Ascending aorta (tissue), 2 donors: ENCODE measurements at places on chromosomes 6 and 20. TPM values are rescaled to one million over a fixed set of nuclear protein-coding genes. Genes with fewer than 3 reads are reported as not detected.

The EDN3 gene
- not detected for total RNA-seq

GRCh38 chr20:438571-439469 lies 23.5 kb downstream of the TBC1D20 start:
- no peak for DNase-seq

DNA sequence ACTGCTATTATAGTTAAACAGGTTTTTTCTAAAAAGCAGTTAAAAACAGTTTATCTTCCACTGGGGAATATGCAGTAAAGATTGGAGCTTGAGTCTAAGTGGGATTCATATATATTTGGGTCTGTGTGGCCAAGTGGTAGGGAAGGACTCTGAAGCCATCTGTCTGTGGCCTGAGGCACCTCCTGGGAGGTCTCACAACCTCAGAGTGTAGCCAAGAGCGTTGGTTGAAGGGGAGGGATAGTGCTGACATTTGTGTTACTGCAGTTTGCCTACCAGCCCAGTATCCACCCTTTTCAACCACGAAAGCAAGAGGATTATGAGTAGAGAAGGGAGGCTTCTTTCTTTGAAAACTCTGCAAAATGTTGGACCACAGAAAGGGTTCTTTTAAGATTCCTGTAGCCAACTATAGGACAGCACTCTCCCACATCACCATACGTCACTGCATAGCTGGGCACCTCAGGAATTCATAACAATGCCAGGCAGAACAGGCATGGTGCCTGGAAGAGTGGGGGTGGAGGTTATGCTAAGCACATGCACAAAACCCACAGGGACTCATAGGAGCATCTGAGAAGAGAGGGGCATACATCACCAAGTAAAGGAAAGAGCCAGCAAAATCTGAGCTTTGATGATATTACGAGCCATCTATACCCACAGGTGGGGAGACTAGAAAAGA lies 90.5 kb upstream of the HEY2 start:
- no peak for DNase-seq

The UBD gene
- not detected for total RNA-seq

The LY6G6D gene
- total RNA-seq = not detected

- DNase-seq = no peak
Measured at GRCh38 chr20:11331096-11331495, 586.6 kb upstream of the BTBD3 start.

The OGFRL1 gene
- total RNA-seq = 14.6 TPM

The CCDC28A gene
- 0.32 TPM for total RNA-seq

- no peak for DNase-seq
Measured at GRCh38 chr6:3747100-3747737, 4.3 kb downstream of the PXDC1 start.

The HTR1E gene
- not detected for total RNA-seq

The IRF4 gene
- 1.3 TPM for total RNA-seq

DNA sequence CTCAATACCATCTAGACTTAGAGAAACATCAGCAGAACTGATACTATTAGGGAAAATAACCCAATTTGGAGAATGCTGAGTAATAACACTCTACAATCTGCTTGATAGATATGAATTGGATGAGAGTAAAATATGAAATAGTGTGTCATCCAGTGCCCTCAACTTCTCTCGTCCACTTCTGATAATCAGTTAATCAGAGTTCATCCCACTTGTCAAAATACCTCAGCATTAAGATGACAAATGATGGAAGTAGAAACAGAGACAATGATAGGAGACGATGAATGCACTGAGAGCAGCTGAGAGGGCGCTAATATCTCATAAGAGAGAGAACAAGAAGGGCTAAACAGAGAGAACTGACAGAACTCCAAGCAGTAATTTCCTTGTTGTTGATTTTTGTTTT lies 699.6 kb downstream of the EPHA7 start:
- DNase-seq = no peak

GRCh38 chr6:118589186-118589585 lies 41.1 kb downstream of the PLN start:
- DNase-seq = no peak

GRCh38 chr6:4085332-4085700 lies 6.4 kb upstream of the FAM217A start:
- DNase-seq = no peak

- DNase-seq = no peak
Measured at GRCh38 chr6:170279977-170280688, 10.7 kb downstream of the DLL1 start.

The TCP11 gene
- total RNA-seq = 0.43 TPM

The AKAP12 gene
- total RNA-seq = 53.9 TPM

DNA sequence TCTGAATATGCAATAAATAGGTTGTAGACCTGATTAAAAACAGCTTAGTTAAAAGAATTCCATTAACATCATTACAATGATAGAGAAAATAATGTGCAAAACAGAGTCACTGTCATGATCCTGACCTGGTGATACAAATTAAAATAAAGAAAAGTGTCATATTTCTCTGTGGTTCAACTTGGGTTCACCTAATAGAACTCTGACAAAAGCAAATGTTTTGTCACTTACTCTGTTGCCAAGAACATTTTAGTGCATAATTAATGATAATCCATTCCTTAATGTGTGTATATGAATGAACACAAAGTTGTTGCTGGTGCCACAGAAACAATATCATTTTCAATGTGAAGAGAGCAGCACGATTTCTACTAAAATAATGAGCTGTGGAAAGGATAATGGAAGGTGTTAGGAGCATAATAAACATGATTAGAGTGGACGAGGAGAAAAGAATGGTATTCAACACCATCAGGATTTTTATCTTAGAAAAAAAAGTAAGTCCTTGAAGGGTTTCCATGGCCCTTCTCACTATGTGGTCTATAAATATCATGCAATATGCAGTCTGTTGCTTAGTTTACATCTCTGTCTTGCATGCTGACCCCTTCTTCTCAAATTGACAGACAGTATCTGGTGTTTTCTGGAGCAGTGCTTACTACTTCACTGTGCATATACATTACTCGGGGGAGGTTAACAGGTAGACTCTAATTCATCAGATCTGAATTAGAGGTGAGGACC lies 656.6 kb upstream of the MMS22L start:
- DNase-seq = no peak

DNA sequence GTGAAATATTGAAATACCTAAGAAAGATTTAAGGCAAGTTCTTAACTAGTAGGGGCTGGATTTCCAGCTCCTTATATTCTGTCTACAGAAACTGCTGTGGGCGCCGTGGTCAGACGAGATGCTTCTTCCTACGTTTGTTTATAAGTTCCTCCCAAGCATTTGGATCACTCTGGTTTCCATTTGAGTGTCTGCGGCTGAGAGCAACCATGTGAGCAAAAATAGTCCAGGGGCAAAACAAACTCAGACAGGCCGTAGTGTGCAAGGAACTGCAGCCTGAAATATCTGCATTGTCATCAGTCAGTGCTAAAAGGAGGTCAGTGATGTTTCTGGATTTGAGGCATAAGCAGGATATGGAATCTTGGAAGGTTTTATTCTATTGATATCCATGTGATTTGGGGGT lies 485.9 kb upstream of the JAG1 start:
- DNase-seq = no peak

DNA sequence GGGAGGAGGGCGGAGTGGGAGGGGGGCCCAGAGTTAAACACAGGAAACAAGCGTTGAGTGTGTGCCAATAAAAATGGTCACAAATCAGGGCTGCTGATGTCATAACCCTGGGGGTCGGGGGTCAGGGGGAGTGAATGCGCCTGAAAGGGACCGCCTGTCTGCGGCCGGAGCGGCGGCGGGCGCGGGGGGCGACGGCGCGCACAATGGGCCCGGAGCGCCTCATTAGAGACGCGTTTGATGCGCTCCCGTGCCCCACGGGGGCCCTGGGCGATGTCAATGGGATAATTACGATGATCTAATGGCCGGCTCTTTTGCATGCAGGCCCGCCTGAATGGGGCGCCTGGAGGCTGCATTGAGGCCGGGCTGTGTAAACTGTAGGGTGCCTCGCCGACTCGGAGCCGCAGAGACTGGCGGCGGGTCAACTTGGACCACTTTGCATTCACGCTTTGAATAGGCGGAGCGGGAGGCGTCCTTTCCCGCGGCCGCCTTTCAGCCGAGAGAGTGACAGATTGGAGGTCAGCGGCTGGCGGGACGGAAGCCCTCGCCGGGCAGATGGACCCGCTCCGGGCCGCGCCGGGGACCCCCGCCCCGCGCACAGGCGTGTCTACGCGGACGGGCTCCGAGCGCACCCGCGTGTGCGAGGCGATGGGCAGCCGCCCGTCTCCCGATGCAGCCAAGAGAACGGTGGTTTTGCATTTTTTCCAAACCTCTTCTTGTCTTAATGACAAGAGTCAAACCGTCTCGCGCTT lies 296.1 kb downstream of the TFAP2C start:
- DNase-seq = no peak

DNA sequence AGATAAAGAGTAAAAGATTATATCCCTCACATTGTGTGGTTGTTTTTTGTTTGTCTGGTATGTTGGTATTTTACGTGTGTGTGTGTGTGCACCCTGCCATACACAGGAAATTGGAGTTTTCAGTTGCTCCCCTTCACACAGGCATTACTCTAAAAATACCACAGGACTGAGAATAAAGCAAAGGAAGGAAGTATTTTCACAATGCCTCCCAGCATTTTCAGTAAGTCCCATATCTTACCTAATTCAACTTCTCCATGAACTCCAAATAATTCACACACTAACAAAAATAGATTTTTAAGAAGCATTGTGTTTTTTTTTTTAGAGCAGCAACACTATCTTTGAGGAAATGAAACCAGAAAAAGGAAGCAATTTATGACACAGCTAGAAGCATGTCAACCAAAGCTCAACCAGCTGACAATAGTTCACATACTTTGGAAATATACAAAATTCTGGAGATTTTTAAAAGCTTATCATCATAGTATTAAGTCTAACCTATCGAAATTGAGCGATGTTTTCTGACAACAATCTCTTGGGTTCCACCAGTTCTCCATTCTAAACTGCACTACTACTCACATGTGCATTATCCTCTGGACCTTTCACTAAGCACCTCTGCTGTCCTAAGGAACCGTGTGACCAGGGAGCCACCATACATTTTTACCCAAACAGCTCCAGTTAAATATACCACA lies 2.1 kb downstream of the UBE2J1 start:
- DNase-seq = no peak

- no peak for DNase-seq
Measured at GRCh38 chr6:113634352-113635163, 222.6 kb upstream of the MARCKS start.

The LCA5 gene
- total RNA-seq = 7.2 TPM

- DNase-seq = no peak
Measured at GRCh38 chr6:56489559-56489958, 153.1 kb downstream of the DST start.

The SNRPB2 gene
- 3.4 TPM for total RNA-seq

- no peak for DNase-seq
Measured at GRCh38 chr20:40104959-40105358, 584.1 kb downstream of the MAFB start.

DNA sequence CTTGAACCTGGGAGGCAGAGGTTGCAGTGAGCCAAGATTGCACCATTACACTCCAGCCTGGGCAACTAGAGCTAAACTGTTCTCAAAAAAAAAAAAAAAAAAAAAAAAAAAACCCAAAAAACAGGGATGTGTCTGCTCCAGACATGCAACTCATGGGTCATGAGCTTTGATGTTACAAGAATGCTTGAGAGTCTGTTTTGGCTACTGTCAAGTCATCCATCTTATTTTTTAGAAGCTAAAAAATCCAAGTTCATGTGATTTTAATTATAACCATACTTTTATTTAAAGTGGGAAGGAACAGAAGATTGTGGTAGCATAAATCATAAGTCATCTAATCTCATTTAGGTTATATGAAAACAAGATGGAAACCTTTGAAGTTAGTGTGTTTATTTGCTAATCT lies 120.6 kb downstream of the PDE7B start:
- no peak for DNase-seq

The SYCP2 gene
- 60.9 TPM for total RNA-seq

- DNase-seq = no peak
Measured at GRCh38 chr6:322940-323729, 30.8 kb downstream of the DUSP22 start.

- no peak for DNase-seq
Measured at GRCh38 chr20:48260129-48260756, 475.0 kb upstream of the SULF2 start.

The PI3 gene
- total RNA-seq = not detected

The CYP39A1 gene
- total RNA-seq = 1.4 TPM

GRCh38 chr6:156174031-156174890 lies 602.9 kb upstream of the ARID1B start:
- DNase-seq = no peak

GRCh38 chr6:132818404-132819359 lies 4.3 kb downstream of the RPS12 start:
- DNase-seq = no peak

DNA sequence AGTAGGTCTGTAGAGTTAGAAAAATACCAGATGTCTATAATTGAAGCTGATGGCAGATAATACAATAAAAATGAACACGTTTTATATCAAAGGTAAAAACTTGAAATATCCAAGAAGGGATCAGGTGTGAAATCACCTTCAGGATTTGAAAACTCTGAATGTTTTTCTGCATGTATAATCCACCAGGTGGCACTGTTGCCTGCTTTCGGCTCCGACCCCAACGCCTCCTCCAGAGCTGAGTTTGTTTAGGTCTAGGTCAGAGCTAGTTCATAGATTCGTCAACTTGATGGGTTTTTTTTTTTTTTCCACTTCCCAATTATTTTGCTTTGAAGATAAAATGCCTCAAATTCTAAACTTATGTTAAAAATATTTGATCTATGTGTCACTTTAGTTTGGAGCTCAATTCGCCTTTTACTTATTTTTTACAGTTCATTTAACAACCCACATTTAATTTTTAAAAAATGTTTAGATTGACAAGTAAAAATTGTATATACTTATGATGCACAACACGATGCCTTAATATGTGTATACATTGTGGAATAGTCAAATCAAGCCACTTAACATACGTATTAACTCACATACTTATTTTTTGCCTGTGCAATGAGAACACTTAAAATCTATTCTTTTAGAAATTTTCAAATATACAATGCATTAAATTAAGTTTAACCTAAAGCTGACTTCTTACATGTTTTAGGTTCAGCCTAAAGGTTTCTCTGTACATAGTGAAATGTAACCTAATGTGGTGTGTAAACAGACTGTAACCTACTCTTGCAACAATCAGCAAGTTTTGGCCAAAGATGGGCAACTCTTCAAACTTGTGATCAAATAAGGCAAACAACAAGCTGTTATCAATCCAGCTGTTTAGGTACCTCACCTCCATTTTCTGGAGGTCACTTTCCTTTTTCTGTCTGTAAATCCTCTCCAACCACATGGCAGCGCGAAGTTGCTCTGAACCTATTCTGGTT lies 39.4 kb upstream of the ENPP4 start:
- DNase-seq = no peak

GRCh38 chr20:57600320-57601210 lies 19.7 kb downstream of the ZBP1 start:
- DNase-seq = no peak

The TBC1D7 gene
- total RNA-seq = 79.5 TPM
